CD4-positive, alpha-beta T cell treated with Interleukin-17A for 1 hour (primary cell): ENCODE measurements at places on chromosomes 6 and 20.

DNA sequence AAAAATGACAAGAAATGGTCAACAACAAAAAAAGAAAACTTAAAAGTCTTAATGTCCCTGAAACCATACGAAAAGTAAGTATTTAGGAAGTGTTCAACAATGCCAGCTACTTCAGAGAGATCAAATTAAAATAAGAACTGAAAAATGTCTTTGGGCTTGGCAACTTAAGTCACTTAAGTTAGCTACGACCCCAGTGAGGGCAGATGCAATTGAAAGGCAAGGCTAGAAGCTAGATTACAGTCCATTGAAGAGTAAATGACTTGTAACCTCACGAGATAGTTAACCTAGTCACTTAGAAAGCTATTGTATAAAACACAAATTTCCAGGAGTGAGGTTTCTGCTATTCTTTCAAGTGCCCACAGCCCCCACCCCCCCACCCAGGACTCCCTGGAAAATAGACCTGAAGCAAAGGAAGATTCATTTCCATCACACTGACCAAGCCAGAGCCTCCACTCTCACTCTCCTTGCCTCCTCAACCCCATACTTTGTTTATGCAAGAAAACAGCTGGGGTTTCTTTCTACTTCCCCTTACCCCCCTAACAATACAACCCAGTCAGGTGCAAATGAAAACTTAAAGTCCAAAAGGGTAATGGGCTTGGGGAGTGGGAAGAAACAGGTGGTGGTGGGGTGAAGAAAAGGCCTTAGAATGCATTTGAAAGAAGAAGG, 14.6 kb downstream of the RTN4IP1 start:
- DNase-seq: no peak

DNA sequence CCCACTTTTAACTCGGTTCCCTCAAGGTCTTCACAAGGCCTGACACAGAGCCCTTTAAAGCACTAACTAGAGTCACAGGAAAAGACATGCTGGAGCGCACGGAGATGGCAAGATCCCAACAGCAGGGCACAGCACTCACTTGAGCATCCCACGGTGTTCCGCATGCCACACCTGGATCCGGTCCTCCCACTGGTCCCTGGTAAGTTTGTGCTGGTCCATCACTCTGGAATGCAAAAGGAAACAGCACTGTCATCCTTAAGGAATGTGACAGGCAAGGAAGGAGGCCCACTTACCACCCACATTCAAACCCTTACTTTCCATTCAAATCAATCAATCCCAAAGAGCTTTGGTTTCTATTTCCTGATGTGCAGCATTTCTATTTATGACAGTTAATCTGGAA, 34.7 kb downstream of the EZR start:
- no peak for DNase-seq

DNA sequence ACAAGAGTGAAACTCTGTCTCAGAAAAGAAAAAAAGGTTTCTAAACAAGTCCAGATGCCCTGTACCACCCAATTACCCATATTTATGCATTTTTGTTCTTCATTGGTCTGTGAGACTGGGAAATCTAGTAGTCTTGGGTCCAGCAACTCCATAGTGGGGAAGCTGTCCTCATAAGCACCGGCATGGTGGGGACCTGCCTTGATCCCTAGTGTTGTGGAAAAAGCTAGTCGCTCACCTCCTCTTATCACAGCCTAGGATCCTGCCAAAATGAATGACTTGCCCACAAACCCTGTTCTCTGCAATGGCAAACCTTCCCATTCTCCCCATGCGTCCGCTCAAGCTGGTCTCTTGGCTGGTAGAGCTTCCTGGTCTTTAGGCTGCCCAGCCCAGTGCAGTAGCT, 38.3 kb upstream of the GABRR1 start:
- DNase-seq: no peak

DNA sequence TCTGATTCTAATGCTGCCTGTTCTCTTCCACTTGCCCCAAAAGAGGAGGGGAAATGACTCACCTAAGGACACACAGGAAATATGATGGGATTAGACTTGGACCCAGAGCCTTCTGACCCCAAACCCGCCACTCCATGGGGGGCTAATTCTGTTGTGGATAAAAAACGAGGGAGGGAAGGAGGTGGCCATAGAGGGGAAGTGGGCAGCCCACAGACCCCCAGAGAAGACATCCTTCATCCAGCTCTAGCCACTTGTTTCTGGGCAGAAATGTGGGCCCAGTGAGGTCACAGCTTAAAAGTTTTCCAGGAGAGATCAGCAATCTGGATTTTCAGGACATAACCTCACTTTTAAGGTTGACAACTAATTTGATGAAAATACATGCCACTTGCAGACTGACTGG, 202.1 kb downstream of the ANKRD60 start:
- no peak for DNase-seq

GRCh38 chr20:14992153-14992552, 654.7 kb upstream of the FLRT3 start:
- DNase-seq: no peak

- DNase-seq: no peak
Observed at GRCh38 chr6:19332806-19333460, 504.2 kb upstream of the ID4 start.

DNA sequence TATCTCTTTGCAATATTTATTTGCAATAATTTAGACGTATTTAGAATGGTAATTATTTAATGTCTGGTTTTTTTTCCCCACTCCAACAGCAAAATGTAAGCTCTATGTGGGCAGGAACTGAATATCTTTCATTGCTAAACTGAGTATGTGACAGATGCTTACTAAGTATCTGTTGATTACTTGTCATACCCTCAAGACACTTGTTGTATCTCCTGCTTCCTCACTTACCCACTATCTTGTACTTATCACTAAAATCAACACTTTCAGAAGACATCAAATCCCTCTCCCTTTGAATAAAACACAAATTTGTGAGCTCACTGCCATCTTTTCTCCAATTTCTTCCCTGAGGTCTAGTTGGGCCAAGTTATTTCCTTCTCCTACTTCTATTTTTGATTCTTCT, 30.3 kb downstream of the PPIL4 start:
- no peak for DNase-seq

- DNase-seq: no peak
Observed at GRCh38 chr20:58008866-58009265, 219.6 kb downstream of the ANKRD60 start.

DNA sequence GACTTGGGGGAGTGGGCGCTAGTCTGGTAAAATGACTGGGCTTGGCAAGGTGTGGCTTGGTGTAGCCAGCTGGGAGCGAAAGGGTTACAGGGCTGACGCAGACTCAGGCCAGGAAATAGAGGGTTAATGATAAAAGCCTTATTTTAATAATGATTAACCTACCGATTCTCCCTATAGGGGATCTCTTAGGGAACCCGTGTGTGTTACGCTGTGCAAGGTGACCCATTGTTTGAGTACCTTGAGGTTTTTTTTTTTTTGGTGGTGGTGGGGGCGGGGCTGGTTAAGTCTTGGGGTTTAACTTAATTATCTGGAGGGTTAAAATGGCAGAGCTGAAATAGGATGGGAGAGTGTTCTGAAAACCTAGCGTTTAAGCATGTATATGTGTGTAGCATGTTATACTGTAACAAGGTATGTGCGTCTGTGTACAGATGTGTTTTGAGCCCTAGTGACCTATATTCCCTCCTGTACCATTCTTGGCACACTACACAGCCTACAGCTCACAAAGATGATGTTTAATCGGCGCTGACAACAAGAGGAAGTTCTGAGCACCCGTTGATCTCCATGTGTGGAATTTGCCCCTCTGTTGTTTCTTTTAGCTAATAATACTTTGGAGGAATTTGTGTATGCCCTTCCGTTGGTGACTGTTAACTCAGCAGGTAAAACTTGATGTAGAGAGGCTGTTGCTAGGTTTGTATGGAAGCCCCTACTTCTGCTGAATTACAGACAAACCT, 1.3 kb downstream of the CARMIL1 start:
- DNase-seq: peak; percentile 10

GRCh38 chr20:31972471-31973021, 4.6 kb downstream of the XKR7 start:
- DNase-seq: no peak

- DNase-seq: no peak
Observed at GRCh38 chr20:38084425-38084951, 50.9 kb downstream of the RPRD1B start.

DNA sequence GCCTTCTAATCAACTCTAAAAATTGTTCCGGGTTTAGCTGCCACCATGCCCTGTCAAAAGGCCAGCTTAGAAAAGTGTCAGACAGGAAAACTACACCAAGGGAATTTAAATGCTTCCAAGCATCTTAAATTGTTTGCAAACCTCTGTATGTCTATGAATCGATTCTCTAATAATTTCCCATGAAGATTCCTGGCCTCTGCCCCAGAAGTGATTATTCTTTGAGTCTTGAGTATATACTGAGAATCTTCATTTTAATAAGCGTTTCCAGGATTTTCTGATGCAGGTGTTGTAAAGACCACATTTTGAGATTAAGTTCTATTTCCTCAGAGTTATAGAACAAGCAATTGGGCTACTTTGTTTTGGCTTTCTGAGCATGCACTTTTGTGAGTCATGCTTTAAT, 471.8 kb upstream of the JAG1 start:
- DNase-seq: no peak

GRCh38 chr6:76592566-76592965, 520.1 kb upstream of the IMPG1 start:
- no peak for DNase-seq
